ENCODE measurements at places on chromosomes 16 and 17. TPM values are rescaled to one million over a fixed set of nuclear protein-coding genes. Genes with fewer than 3 reads are reported as not detected.

GRCh38 chr17:63695889-63696288 is 4.0 kb downstream of the LIMD2 start:
- peaks cover 41% of the 10 kb centered on the region for H3K36me3 ChIP-seq
- peaks cover 2% of the 10 kb centered on the region for H3K4me1 ChIP-seq
- no peak overlapping the region for H3K27ac ChIP-seq
- no peak overlapping the region for H3K4me3 ChIP-seq
- no peaks in the 10 kb centered on the region for H3K27me3 ChIP-seq
- DNase-seq = no peak

DNA sequence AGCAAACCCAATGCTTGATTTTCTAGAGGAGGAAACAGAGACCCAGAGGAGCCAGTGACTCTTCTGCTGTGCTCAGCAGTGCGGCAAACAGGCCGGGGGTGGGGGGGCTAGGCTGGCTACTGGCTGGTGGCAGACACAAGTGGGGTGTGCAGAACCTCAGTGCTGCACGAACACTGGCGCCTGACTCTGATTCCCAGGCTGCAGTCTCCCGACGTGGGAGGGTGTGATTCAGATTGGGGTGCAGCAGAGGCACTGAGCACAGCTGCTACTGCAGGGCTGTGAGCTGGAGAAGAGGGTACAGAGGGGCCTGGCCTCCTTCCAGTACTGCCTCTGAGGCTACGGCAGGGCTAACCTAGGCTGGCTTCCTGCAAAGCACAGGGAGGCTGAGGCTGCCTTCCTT is 8.1 kb downstream of the RPL19 start:
- DNase-seq = no peak
- H3K27me3 ChIP-seq = no peaks in the 10 kb centered on the region

- no peaks in the 10 kb centered on the region for H3K4me1 ChIP-seq
- H3K27me3 ChIP-seq = no peaks in the 10 kb centered on the region
- H3K27ac ChIP-seq = no peak overlapping the region
- no peaks in the 10 kb centered on the region for H3K36me3 ChIP-seq
- no peak for DNase-seq
- no peak overlapping the region for H3K4me3 ChIP-seq
These were observed 14.7 kb upstream of the C16orf82 start for GRCh38 chr16:27052007-27052406.

- H3K36me3 ChIP-seq = no peaks in the 10 kb centered on the region
- no peak for DNase-seq
- H3K4me3 ChIP-seq = no peak overlapping the region
- no peaks in the 10 kb centered on the region for H3K4me1 ChIP-seq
These were observed 11.1 kb downstream of the ZNF768 start for GRCh38 chr16:30515275-30515674.

DNA sequence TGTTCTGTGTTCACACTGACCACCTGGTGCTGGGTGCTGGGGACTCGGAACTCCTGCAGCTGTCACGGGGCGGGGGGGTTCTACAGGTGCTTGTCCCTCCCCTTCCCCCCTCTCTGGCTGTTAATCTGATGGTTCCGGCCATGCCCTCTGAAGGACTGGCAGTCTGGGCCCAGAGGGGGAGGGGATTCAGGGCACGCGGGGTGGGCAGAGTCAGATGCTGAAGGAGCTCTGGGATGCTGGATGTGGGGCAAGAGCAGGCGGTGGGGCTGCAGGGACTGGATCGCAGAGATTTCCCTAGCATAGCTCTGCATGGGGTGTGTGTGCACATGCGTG is 5.4 kb upstream of the TBX21 start:
- H3K27ac ChIP-seq = no peak overlapping the region
- H3K4me1 ChIP-seq = no peaks in the 10 kb centered on the region
- peaks cover 11% of the 10 kb centered on the region for H3K27me3 ChIP-seq
- no peak for DNase-seq

- no peak for DNase-seq
- H3K4me1 ChIP-seq = no peaks in the 10 kb centered on the region
- no peak overlapping the region for H3K27ac ChIP-seq
- H3K27me3 ChIP-seq = no peaks in the 10 kb centered on the region
- no peaks in the 10 kb centered on the region for H3K36me3 ChIP-seq
- H3K4me3 ChIP-seq = no peak overlapping the region
These were observed 215.1 kb downstream of the TMEM114 start for GRCh38 chr16:8375232-8375587.

GRCh38 chr17:77280304-77281121 is 139.7 kb downstream of the SEC14L1 start:
- peaks cover 9% of the 10 kb centered on the region for H3K27me3 ChIP-seq
- H3K36me3 ChIP-seq = no peaks in the 10 kb centered on the region
- no peak for DNase-seq
- no peak overlapping the region for H3K27ac ChIP-seq

DNA sequence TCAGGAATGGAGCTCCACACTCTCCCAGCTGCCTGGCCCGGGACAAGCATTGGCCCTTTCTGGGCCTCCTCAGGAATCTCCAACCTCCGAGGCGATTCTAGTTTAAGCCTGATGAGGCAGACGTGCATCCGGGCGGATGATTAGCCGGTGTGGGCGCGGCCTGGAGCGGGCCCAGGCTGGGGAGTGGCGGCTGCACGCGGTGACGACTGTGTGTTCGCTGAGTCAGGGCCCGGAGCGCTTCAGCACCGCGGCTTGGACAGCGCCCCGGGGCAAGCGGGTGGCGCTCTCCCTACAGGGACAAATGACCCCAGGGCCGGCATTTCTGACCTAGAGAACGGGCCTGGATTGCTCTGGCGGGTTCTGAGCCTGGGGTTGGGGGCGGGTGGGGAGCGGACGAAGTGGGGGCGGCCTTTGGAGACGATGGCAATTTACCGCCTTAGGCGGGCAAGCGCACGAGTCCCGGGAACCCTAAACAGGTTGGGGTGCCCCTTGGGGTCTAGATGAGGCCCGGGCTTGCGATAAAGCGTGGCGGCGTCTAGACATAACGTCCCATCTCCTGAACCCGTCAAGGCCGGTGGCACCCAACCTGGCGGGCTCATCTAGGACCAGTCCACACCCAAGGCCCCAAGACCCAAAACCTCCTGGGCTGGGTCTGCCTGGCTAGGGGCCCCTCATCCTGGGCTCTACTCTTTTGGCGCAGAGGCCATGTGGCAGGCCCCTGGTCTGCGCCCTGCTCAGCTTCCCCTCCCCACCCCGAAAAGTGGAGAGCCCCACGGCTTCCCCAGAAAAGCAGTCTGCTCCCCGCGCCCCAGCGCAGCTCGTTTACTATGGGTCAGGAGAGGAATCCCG is 22.3 kb upstream of the ZNHIT3 start:
- no peak for DNase-seq
- no peak overlapping the region for H3K27ac ChIP-seq
- no peak overlapping the region for H3K4me3 ChIP-seq
- H3K4me1 ChIP-seq = no peaks in the 10 kb centered on the region
- no peaks in the 10 kb centered on the region for H3K36me3 ChIP-seq

DNA sequence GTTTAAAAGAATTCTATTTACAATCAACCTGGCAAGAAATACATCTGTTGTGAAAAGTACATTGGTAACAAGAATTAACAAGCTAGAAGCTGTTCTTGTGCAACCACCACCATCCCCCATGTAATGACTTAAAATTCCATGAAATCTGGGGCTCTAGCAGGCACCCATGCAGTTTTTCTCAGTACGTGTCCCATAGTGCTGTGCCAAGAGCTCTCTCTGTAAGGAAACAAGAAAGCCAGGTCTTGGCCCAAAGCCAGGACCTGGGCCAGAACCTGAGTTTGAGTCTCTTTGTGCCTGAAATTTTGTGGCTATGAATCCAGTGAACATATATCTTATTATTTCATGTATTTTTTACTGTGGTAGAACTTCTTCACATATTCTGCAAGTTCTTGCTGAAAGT is 46.6 kb downstream of the NUP93 start:
- H3K36me3 ChIP-seq = no peaks in the 10 kb centered on the region
- no peak overlapping the region for H3K4me3 ChIP-seq
- H3K27ac ChIP-seq = no peak overlapping the region
- H3K27me3 ChIP-seq = no peaks in the 10 kb centered on the region
- no peak for DNase-seq

- DNase-seq = no peak
- H3K27me3 ChIP-seq = no peaks in the 10 kb centered on the region
- no peak overlapping the region for H3K4me3 ChIP-seq
- no peaks in the 10 kb centered on the region for H3K4me1 ChIP-seq
- H3K36me3 ChIP-seq = no peaks in the 10 kb centered on the region
These were observed 50.8 kb upstream of the KCNJ16 start for GRCh38 chr17:70024253-70024652.

GRCh38 chr17:77264617-77265230 is 124.0 kb downstream of the SEC14L1 start:
- no peak overlapping the region for H3K4me3 ChIP-seq
- DNase-seq = no peak
- H3K27ac ChIP-seq = no peak overlapping the region
- no peaks in the 10 kb centered on the region for H3K27me3 ChIP-seq

- peaks cover 95% of the 10 kb centered on the region for H3K36me3 ChIP-seq
- no peak overlapping the region for H3K27ac ChIP-seq
- no peaks in the 10 kb centered on the region for H3K4me1 ChIP-seq
- H3K27me3 ChIP-seq = no peaks in the 10 kb centered on the region
- no peak overlapping the region for H3K4me3 ChIP-seq
- DNase-seq = no peak
These were observed 27.0 kb downstream of the ATP6V0A1 start for GRCh38 chr17:42485680-42486079.

RNU2-1 gene
- not detected for total RNA-seq

EVI2A gene
- total RNA-seq = 7.5 TPM

COPRS gene
- total RNA-seq = 92.1 TPM

SLC5A10 gene
- total RNA-seq = not detected

CDRT4 gene
- 3.7 TPM for total RNA-seq
